Osteoblast (primary cell): ENCODE measurements at places on chromosomes 5 and 9. TPM values are rescaled to one million over a fixed set of nuclear protein-coding genes. Genes with fewer than 3 reads are reported as not detected.

GRCh38 chr5:145521066-145521465 is 314.1 kb downstream of the PRELID2 start:
- no peak for DNase-seq

TAF11L5 gene
- not detected in 2 replicates for total RNA-seq

PTPRD gene
- 23.9 and 24.8 TPM in 2 replicates for total RNA-seq

NUTM2G gene
- not detected in 2 replicates for total RNA-seq

CSF1R gene
- total RNA-seq = 0.36 and 0.88 TPM in 2 replicates
